ENCODE measurements at places on chromosomes 3 and 15.

- DNase-seq = no peak
Observed at GRCh38 chr15:50786871-50787270, 21.4 kb upstream of the SPPL2A start.

DNA sequence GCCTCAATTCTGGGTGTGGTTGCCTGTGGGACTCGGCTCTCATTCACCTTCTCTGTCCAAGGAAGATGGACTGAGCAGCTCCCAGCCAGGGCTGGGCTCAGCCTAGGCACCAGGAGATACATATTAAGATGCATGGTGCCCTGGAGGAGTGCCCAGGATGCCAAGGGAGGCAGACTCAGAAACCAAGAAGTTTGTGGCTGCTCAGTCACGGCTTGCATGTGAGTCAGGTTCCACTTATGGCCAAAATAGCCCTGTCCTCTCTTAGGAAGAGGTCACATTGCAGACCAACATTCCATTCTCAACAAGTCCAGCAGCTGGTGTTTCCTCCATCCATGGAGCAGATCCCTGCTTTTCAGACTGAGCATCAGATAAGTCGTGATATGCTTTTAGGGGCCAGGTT lies 21.8 kb downstream of the CDCP1 start:
- DNase-seq = no peak

DNA sequence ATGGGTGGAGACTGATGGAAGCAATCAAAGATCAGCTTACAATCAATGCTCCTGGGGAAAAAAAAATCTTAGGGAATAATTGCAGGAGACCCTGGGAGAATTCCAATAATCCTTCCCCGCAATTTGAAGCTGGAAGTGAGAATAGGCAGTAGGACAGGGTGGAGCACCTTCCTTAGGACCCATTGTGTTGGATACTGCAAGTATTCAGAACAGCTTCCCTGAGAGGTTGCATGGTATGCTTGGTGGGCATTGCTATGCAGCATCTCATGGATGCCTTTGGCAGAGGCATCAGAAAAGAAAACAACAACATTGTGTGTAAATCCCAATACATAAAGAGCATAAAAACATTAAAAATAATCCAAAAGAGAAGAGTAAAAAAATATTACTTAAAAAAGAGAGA lies 24.6 kb upstream of the DUT start:
- DNase-seq = no peak

DNA sequence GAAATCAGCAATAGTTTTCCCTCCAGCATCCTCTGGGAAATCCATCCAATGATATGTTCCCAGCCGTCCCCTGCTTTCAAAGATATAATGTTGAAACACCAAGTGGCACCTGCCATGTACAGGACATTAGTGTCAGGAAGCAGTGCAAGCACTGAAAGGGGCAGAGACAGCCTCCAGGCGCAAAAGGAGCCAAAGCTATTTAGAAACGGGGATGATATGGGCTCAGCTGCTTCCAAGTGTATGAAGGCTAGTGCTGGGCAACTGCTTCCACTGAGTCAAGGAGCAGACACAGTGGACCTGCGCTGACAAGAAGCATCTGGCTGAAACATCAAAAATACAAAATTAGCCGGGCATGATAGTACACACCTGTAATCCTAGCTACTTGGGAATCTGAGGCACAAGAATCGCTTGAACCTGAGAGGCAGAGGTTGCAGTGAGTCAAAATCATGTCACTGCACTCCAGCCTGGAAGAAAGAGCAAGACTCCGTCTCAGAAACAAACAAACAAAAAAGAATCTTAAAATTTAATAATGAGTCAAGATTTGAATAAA lies 119.7 kb downstream of the AQP9 start:
- DNase-seq = no peak

DNA sequence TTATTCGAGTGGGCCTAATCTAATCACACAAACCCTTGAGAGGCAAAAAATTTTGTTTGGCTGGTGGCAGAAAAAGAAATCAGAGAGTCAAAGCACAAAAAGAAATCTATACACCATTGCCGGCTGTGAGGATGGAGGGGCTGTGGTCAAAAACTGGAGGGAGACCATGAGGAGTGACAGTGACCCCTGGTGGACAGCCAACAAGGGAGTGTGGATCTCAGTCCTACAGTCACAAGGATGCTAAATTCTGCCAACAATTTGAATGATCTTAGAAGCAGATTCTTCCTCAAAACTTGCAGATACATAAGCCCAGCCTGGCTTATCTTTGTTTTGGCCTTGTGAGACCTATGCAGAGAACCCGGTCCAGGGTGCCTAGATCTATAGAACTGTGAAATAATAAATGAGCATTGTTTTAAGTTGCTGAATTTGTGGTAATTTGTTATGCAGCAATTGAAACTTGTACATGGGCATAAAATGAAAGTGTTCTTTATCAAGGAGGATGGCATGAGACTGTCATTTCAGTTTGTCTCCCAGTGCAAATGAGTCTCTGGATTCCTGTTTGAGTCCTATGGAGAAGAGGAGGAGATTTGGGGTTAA lies 103.0 kb upstream of the ARHGEF26 start:
- DNase-seq = no peak

DNA sequence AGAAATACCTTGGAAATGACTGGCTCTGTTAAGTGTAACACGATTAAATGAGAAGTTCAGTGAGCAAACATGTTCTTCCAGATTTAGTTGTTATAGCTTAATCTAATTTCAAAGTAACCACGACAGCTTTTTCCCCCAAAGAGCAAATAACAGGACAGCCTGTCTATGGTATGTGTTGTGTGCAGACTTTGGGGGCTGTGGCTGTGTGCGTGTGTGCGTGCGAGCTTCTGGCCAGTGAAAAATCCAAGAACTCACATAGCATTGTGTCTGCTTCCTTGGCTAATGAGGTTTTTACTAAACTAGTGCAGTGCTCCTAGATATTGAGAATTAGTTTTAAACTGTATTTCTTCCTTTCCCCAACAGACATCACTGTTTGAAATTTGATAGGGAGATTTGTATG lies 167.1 kb downstream of the CACNA1D start:
- no peak for DNase-seq

- DNase-seq = no peak
Observed at GRCh38 chr3:37768107-37768809, 93.4 kb upstream of the CTDSPL start.

- DNase-seq = no peak
Observed at GRCh38 chr3:189630767-189631372, 319 bp upstream of the TP63 start.

DNA sequence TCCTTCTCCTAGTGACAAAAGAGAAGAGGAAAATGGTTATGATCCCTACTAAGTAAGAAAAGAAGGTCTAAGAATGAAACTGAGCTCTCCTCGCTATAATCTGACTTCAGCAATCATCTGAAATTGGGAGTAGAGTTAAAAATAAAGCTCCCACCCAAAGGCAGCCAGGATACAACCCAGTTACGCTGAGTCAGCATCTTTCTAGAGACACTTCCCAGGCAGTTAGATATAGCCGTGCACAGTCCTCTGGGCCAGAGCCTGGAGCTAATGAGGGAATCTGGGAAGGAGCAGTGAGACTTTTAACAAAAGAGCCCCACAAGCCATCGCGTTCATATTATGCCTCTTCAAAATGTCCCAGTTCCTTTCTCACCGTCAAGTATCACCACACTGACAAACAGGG lies 39.1 kb upstream of the SETMAR start:
- no peak for DNase-seq

GRCh38 chr3:177051411-177051810 lies 145.9 kb downstream of the TBL1XR1 start:
- DNase-seq = no peak

GRCh38 chr3:188448813-188449212 lies 294.9 kb downstream of the LPP start:
- DNase-seq = no peak

DNA sequence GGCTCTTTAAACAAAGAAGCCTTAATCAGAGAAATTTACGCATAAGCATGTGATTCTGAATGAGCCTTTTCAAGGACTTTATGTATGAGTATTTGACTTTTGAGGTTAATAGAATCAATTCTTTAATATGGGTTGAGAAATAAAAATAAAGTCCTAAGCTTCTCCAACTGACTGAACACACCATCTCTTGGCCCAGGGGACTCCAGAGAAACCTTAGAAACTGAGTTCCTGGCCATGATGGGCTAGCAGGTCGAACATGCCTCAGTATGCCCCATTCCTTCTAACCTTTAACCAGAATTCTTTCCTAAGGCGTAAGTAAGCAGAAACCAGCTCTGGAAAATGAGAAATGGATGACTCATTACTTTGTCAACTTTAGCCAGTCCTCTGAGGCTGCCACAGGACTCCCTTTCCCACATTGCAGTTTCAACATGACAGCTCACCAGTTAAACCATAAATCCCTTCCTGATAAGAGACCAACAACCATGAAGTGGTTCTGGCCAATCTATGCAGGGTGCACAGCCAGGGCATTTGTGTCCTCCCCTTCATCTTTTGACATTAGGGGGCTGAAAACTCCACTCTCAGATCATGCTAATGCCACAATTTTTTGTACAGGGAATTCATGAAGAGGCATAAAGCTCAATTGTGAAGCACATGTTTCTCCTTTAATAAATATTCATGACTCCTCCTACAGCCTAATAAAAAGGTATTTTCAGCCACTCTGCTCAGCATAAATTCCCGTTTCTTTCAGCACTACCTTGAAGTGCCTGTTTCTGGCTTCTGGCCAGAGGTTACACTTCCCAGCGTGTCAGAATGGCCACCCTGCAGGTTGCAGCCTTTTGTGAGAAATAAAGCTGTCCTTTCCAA lies 33.3 kb downstream of the TM4SF18 start:
- DNase-seq = no peak

GRCh38 chr15:68348081-68348480 lies 70.5 kb downstream of the FEM1B start:
- no peak for DNase-seq

DNA sequence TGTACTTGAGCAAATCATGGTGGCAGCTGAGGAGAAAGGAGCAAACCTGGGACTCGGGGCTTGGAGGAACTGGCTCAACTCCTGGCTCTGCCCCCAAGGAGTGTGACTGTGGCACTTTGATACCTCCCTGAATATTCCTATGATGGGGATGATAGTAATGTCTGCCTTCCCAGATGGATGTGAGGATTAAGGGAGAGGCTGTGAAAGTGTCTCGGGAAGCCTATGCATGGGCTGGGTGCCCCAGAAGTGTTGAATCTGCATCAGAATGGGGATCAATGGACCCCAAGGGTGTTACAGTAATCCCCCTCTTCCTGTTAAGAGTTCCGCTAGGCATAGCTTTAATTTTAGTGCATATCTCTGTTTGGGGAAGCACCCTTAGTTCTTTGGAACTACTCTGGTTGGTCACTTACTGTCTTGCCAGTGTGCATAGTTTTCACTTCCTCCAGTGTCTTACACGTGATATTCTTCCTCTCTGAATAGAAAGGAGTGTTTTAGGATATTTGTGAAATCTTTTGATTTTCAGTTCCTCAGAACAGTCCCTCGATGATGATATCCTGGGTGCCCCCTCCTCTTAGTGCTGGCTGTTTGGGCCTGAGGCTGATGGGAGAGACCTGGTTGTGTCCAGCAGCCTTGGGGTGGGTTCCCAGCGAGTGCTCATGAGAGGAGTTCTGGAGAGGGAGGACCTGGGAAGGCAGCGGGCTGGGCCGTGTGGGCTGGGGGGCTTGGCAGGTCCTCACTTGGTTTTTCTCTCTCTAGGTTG lies 97.5 kb downstream of the CHDH start:
- no peak for DNase-seq

GRCh38 chr3:7759630-7760029 lies 742.0 kb upstream of the LMCD1 start:
- no peak for DNase-seq

DNA sequence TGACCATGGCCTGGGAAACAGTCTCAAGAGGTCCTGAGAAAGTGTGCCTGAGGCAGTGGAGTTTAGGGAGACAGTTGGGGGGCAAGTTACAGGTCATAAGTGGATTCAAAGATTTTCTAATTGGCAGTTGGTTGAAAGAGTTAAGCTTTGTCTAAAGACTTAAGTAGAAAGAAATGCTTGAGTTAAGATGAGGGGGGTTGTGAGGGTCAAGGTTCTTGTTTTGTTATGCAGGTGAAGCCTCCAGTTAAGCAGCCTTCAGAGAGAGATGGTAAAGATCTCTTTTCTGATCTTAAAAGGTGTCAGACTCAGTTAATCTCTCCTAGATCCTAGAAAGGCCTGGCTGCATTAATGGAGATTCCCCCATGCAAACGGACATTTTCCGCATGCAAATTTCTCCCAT lies 356.3 kb upstream of the C2CD4B start:
- no peak for DNase-seq

GRCh38 chr3:56107157-56107556 lies 361.1 kb downstream of the ERC2 start:
- no peak for DNase-seq

GRCh38 chr3:46228260-46229242 lies 13.7 kb upstream of the CCR3 start:
- DNase-seq = no peak

GRCh38 chr3:153285982-153286381 lies 124.0 kb downstream of the RAP2B start:
- no peak for DNase-seq

- no peak for DNase-seq
Observed at GRCh38 chr3:195187609-195188425, 83.1 kb downstream of the XXYLT1 start.

DNA sequence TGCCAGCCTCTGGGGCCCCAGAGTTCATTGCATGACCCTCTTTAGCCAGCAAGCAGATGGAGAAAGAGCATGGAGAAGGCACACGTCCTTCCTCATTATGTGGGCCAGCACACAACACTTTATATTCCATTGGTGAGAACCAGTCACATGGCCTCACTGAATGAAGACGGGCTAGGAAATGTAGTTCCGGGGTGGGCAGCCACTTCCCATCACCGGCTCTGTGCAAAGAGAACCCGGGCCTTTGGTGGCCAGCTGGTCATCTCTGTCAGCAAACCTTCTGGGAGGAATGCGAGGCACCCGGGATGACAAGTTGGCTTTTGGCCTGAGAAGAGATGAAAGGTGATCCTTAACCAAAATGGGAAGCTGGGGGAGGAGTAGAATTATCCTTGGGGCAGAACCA lies 90.2 kb upstream of the VGLL4 start:
- DNase-seq = no peak

GRCh38 chr15:59028387-59028955 lies 41.0 kb downstream of the RNF111 start:
- no peak for DNase-seq

DNA sequence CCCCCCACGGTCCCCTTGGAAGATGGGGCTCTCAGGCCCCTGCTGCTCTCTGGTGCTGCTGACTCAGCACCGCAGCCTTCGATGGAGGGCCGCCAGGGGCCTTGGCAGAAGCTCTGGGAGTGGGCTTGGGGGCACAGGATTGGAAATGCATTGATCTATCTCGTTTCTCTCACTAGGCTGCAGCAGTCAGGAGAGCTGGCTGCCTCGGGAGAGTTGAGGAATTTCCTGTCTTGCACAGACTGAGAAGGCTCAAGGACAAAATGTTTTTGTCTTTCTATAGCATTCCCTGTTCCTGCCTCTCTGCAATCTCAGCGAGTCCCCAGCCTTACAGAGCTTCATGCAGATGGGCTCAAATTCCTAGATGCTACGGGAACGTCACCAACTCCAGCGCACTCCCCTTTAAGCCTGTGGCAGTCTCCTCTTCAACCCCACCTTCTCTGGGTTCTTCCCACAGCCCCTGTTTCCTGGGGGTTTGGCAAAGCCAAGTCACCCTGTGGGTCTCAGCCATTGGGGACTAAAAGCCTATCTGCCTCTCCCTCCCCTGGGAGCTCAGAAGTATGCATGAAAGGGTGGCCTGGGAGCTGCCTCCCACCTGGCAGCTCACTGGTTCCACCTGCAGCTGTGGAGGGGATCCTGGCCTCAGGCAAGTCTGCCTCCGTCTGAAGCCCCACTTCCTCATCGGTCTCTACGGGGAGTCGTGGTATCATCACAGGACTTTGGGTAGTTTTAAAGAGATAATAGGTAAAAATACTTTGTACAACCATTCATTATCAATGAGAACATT lies 127.4 kb upstream of the HACD2 start:
- DNase-seq = no peak

GRCh38 chr3:196872316-196872715 lies 4.6 kb downstream of the SENP5 start:
- DNase-seq = no peak

All from activated gamma-delta T cell treated with anti-CD3 and anti-CD28 coated beads, Interleukin-2, amount 50 U/mL, for 16 hours (primary cell).